ENCODE measurements at places on chromosomes 5 and 9.

DNA sequence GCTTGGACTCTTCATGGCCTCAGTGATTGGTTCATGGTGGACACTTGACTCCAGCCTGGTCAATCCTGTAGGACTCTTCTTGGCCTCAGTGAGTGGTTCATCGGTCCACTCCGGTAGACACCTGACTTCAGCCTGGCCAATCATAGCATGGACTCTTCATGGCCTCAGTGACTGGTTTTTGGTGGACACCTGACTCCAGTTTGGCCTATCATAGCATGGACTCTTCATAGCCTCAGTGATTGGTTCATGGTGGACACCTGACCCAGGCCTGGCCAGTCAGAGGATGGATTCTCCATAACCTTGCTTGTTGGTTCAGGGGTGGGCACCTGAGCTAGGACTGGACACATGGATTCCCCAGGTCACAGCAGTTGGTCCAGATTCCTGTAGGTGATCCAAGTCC, 106.0 kb upstream of the ERCC6L2 start:
- DNase-seq = no peak

GRCh38 chr9:14353222-14354056, 39.5 kb upstream of the NFIB start:
- DNase-seq = peak; percentile 6

DNA sequence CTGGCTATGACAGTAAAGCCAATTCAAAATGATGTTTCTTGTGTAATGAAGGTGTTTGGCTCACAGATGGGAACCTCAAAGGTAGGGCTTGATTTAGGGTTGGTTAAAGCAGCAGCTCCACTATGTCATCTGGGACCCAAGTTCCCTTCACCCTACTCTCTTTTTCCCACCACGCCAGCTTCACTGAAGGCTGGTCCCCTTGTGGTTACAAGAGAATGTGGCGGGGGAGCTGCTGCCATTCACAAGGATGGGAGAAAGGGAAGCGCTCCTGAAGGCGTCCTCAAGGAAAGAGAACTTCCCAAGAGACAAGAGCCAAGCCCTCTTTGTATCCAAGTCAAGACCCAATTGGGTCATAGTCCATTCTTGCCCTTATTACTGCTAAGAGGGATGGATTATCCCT, 72.7 kb downstream of the NTRK2 start:
- no peak for DNase-seq

- no peak for DNase-seq
These were observed 331.3 kb upstream of the CCNG1 start for GRCh38 chr5:163106098-163106497.

DNA sequence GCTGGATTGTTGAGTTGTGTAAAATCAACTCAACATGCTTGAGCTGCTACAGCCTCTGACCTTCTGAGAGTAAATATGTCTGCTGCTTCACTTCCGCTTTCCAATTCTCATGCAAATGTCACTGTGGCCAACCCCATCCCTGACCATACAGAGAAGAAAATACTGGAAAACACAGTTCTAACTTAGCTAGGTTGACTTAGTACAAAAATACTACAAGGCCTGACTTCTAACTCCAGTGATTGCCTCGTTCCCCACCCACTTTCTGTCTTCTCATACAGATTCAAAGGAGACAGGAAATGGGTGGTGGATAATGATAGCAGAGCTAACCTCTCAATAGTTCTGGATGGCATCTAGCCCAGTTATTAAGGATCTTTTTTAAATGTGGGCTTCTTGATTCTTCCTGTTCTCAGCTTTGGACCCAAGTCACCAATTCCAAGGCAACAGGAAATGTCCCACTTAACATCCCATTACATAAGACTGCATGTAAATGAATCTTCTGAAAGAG, 226.6 kb upstream of the SLC24A2 start:
- no peak for DNase-seq

DNA sequence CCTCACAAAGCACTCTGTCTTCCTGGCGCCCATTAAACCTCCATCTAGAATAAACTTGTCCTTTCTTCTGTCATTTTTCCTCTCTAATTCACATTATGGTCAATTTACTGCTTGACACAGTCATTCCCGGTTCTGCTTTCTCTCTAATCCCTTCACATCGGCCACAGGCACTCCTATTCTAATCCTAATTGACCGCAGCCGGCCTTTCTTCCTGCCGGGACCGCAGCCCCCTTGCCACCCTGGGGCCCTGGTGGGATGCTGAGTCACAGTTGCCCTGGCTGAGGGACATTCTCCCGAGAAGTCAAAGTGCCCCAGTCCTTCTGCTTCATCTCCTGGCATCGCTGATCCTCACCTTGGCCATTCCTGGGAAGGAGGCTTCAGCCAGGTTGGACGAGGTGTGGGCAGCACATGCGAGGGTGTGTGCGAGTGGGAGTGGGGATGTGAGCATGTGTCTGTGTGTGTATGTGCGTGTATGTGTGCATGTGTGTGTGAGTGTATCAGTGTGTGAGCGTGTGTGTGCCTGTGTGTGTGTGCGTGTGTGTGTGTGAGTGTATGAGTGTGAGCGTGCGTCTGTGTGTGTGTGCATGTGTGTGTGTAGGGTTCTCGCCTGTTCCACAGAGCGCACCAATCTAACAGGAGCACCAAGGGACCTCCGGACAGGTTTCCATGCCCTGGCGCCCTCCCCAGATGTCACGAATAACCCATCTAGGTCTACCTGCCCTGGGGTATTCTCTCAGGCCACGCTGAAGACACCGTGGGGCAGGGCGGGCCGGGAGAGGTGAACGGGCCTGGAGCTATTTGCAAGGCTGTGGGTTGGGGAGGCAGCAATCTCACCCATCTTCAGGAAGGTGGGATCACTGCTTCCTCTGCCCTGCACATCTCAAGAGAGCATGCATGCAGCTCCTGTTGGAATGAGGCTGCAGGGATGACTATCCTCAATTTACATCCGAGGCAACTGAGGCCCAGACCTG, 191.2 kb downstream of the PAX5 start:
- DNase-seq = no peak

DNA sequence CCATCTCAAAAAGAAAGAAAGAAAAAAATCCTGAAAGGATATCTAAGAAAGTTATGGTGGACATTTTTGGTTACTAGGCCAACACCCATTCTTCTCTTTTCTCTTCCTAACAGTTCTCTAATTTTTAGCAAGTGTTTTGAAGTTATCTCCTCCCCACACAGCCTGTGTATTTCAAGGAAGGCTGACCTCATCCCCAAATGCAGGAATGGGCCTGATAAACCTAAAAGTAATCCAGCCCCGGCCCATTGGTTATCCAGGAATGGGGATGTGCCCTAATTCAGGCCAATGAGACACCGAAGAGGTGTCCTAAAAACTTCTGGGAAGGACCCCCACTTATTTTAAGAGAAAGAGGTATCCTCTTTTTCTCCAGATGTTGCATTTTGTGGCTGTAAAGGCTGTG, 46.6 kb downstream of the F2R start:
- DNase-seq = no peak

DNA sequence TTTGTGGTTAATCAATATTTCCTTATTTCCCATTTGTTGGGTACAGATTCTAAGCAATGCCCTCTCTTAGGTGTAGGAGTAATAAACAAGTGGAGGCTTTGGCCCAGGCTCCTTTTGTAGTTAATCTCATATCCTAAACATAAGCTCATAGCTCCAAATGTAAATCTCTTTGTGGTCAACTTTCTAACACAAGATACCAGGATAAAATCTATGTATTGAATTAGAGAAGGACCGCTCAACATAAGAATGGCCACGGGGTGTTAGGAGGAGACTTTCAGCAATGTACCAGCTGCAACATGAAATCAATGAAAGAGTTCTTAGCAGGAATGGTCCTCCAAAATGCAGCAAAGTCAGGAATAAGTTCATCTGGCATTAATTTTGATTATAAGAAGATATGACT, 334.5 kb upstream of the ITGA1 start:
- no peak for DNase-seq

DNA sequence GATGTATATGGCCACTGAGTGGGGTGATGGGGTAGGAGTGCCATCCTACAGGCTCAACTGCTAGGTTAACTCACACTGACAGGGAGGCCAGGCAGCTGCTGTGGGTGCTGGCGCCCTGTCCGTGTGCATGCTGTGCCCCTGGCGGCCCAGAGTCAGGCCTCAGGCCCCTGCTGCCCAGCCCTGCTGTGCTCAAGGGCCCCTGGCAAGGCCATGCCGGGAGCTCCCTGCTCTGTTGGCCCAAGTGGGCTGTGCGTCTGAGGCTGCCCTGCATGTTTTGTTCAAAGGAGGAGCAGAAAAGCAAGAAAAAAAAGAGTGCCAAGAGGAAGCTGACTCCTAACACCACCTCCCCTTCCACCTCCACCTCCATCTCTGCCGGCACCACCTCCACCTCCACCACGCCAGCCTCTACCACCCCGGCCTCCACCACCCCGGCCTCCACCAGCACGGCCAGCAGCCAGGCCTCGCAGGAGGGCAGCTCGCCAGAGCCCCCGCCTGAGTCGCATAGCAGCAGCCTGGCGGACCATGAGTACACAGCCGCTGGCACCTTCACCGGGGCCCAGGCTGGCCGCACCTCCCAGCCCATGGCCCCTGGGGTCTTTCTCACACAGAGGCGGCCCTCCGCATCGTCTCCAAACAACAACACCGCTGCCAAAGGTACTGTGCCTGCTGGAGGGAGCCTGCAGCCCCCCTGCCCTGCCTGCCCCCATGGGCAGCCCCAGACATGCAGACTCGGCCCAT, 100.1 kb downstream of the PHF2 start:
- DNase-seq = no peak

DNA sequence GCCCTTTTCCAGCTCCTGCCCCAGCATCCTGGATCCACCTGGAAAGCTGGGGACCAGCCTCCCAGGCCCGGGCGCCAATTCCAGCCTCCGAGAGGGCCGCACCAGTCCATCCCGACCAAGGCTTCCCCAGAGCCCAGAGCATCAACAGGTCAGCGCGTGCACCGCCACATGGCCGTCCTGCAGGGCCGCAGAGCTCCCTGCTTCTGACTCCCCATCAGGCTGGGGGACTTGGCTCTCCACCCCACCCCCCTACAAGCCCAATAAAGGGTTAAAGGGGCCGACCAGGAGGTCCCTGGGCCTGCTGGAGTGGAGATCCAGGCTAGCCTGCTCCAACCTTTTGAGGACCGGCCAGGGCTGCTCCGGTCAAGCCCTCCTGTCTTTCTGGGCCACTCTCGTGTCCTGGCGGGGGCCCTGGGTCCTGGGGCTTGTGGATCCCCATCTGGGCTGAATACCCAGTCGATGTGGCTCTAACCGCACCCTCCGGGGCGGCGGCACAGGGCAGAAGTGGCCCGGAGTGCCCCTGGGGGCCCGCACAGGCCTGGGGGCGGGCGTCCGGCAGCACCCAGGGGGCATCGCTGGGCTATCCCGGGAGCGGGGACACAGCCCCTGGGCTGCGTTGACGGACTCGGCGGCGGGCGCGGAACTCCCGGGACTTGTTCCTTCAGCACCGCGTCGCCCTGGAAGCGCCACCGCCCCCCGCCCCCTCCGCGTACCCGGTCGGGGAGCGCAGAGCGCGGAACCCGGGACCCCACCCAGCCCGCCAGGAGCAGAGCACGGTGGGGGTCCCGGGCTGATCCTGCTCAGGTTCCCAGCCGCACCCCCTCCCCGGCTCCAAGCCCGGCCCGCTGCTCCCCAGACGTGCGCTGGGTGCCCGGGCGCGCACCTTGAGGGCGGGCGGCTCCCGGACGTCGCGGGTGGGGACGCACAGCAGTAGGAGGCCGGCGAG, 590 bp downstream of the ENTPD2 start:
- DNase-seq = no peak

DNA sequence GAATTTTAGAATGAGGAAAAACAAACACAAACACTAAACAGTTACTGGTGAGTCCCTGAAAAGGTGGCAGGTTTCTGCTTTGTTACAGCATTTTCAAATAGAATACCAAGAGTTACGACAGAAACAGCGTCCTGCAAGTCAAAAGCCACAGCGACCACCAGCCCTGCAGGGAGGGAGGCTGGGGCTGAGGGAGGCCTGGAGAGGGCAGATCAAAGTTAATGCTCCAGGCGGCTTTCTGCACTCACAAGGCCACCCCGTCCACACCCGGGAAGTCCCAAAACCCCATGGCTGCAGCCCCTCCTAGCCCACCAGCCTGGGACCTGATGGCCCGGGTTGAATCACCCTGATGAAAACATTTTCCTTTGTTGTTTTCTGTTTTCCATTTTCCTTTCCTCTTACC, 29.3 kb downstream of the COL23A1 start:
- no peak for DNase-seq

GRCh38 chr5:168366116-168366515, 74.7 kb downstream of the WWC1 start:
- DNase-seq = no peak

Data from activated CD8-positive, alpha-beta memory T cell treated with anti-CD3 and anti-CD28 coated beads for 4 hours (primary cell).